ENCODE measurements at places on chromosomes 7 and 10. TPM values are rescaled to one million over a fixed set of nuclear protein-coding genes. Genes with fewer than 3 reads are reported as not detected.
A peak's percentile ranks its signal among the peaks of the same experiment; 100 is the strongest.

- H3K4me1 ChIP-seq = peaks cover 37% of the 10 kb centered on the region
- no peak overlapping the region for H3K4me3 ChIP-seq
- peak overlapping the region; percentile 59 for H3K27ac ChIP-seq
- no peak for DNase-seq
- H3K27me3 ChIP-seq = no peaks in the 10 kb centered on the region
Measured at GRCh38 chr10:102613785-102614184, 30.5 kb upstream of the TRIM8 start.

CH25H gene
- 12.0 TPM for total RNA-seq

CALHM1 gene
- not detected for total RNA-seq

DNA sequence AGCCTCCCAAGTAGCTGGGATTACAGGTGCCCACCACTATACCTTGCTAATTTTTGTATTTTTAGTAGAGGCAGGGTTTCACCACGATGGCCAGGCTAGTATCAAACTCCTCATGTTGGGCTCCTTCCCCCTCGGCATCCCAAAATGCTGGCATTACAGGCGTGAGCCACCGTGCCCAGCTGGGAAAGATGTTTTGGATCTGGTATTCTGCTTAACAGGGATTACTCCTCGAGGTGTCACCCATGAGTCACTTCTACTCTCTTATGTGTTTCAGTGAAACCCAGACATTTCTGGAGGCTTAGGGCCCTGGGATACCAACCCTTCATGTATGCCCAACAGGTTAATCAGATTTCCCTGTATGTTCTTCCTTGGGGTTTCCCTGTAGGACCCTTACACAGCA lies 11.8 kb upstream of the OPN4 start:
- H3K4me3 ChIP-seq = no peak overlapping the region
- H3K36me3 ChIP-seq = no peaks in the 10 kb centered on the region

GPNMB gene
- 172 TPM for total RNA-seq

DNA sequence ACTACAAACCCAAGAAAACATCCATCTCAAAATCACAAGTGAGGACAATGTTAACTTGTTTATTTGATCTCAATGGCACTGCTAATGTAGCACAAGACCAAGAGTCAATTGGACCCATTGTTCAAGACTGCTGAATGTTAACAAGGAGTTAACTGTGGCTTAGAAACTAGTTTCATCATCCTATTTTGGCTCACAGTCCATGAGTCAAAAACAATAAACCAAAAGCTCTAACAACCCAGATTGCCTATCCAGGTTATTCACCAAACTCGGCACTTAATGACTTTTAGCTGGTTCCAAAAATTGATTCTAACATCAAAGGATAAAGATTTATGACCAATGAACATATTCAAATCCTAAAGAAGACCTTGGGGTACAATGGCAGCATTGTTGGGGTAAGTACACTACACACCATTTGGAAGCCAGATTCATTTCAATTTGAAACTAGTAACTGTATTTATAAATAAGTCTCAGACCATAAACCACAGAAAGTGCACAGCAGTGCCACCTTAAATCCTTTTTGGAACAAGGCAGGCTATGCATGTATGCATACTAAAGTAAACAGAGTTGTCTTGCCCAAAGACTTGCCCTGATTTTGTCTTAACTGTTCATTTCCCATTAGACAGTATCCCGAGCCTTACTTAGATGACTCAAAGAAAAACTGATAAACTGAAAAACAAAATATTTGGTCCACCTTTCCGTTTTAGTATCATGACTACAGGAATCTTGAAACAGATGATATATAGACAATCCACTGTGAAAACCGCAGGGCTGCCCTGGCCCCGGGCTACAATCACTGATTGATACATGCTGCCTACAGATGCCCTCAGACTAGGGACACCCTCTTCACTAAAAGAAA lies 84.5 kb downstream of the SRPK2 start:
- no peak overlapping the region for H3K27ac ChIP-seq
- no peak overlapping the region for H3K4me3 ChIP-seq
- no peaks in the 10 kb centered on the region for H3K36me3 ChIP-seq

GRCh38 chr7:128796327-128796726 lies 4.6 kb downstream of the CCDC136 start:
- no peak overlapping the region for H3K4me3 ChIP-seq
- H3K27ac ChIP-seq = no peak overlapping the region
- H3K36me3 ChIP-seq = no peaks in the 10 kb centered on the region
- no peak for DNase-seq
- H3K27me3 ChIP-seq = no peaks in the 10 kb centered on the region

- DNase-seq = no peak
- peak within 1 kb of the TSS; percentile 31 for H3K4me3 ChIP-seq
- no peaks in the 10 kb centered on the region for H3K4me1 ChIP-seq
- H3K36me3 ChIP-seq = no peaks in the 10 kb centered on the region
- H3K27me3 ChIP-seq = no peaks in the 10 kb centered on the region
Measured at GRCh38 chr10:79948976-79949722, at the start of gene SFTPD. Gene SFTPD (minus strand): TSS chr10:79949105. CDS start chr10:79946659, 2,446 bp downstream.

LRRD1 gene
- total RNA-seq = not detected

PTN gene
- total RNA-seq = 4.3 TPM

IGF2BP3 gene
- total RNA-seq = 0.98 TPM

- H3K4me1 ChIP-seq = no peaks in the 10 kb centered on the region
- no peak for DNase-seq
- H3K27ac ChIP-seq = peak overlapping the region; percentile 87
- no peaks in the 10 kb centered on the region for H3K36me3 ChIP-seq
- H3K4me3 ChIP-seq = no peak overlapping the region
Measured at GRCh38 chr7:70728872-70729552, 402.9 kb upstream of the GALNT17 start.

- H3K36me3 ChIP-seq = no peaks in the 10 kb centered on the region
- no peak for DNase-seq
- H3K4me3 ChIP-seq = no peak overlapping the region
- H3K27me3 ChIP-seq = no peaks in the 10 kb centered on the region
- peaks cover 19% of the 10 kb centered on the region for H3K4me1 ChIP-seq
Measured at GRCh38 chr7:24816868-24817267, 59.6 kb upstream of the GSDME start.

DNA sequence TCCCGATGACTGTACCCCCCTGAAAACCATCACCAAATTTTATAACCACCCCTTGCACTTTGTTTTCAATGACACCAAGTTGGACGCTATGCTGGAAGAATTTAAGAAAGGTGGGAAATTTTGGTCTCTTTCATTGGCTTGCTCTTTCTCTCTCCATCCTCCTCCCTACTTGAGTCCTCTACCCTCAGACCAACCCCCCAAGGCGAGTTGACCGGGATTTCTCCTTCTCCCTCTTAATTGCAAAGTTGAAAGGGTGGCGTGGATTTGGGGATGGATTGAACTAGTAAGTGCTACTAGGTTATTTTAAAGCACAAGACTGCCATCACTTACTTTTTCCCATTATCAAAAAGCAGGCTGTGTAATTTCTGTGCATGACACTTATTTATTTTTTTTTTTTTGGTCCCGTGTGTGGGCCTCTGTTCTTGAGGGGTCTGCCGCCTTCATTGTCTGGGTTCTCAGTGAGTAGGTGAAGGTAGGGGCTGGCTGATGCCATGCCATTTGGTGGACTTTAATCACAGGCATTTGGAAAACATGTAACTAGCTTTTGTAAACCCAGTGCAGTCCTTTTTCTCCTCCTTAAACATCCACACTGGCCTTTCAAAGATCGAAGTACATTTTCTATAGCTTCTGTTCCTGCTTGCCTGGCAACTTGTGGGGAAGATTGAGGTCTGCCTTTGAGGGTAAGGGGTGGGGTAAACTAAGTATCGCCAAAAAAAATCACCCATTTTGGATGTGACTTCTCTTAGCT lies 2.1 kb downstream of the CNNM2 start:
- no peak for DNase-seq
- peaks cover 42% of the 10 kb centered on the region for H3K4me1 ChIP-seq
- H3K27ac ChIP-seq = no peak overlapping the region
- no peak overlapping the region for H3K4me3 ChIP-seq

DNA sequence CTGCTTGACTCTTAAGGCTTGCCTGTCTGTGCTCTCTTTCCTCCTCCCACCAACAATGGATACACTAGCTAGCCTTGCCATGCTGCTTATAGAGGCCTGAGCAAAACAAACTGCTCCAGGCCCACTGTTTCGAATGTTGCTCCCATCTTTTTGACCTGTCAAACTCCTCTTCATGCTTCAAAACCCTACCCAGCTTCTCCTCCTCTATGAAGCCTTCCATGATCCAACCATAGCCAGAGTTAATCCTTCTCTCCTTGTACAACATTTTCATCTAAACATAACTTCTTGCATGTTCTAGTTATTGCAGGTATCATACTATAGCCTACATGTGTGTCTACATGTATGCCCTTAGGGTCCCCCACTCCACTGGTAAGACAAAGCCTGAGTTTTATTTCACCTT lies 426.7 kb upstream of the MGMT start:
- H3K4me1 ChIP-seq = no peaks in the 10 kb centered on the region
- no peaks in the 10 kb centered on the region for H3K27me3 ChIP-seq
- no peak for DNase-seq
- H3K4me3 ChIP-seq = no peak overlapping the region

DNA sequence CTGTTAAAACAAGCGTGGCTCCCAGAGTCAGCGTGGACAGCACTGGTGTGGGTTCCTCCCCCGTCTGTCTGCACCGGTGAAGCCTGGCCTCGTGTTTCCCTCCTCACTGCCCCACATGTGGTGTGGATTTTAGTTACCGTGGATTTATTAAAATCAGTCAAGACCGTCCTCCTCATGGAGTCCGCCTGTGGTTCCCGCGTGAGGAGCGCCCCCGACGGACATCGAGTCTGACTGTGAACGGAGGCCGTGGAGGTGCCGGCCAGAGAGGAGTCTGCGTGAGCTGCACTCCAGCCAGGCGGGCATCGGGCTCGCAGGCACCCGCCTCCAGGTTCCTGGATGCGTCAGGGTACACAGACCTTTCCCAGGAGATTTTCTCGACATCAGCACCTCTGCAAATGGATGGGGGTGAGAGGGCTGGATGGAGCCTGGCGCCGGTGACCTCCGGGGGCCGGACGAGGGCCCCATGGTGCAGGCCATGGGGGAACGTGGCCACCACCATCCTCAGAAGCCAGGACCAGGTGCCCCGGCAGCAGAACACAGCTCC lies 26.3 kb upstream of the UTF1 start:
- H3K4me3 ChIP-seq = no peak overlapping the region
- no peaks in the 10 kb centered on the region for H3K36me3 ChIP-seq
- H3K4me1 ChIP-seq = no peaks in the 10 kb centered on the region
- no peak for DNase-seq

ANKRD2 gene
- 2.4 TPM for total RNA-seq

DNA sequence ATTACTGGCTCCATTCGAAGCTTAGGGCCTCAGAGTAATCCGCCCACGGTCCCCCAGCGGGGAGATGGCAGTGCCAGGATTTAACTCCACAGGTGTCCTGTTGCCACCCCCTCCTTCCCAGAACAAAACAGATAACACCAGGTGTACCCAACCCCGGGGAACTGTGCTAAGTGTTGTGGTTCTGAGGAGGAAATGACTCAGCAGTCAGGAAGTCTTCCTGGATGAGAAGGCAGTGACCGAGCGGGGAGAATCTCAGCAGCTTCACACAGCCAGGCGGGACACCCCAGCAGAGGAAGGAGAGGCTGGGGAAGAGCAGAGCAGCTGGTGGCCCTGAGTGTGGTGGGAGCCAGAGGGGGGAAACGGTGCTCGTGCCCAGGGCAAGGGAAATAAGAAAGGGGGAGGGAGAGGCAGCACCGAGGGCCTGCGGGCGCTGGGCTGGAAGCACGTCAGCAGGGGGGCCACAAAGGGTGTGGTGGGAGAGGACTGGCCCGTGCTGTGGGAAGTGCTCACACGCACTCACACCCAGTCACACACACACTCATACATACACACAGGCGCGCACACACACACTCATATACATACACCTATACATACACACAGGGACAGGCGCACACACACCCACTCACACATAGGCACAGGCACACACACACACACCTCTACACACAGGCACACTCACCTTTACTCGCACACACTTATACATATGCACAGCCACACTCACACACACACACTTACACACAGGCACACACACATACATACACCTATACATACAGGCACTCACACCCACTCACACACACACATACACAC lies 59.8 kb upstream of the CHST15 start:
- H3K4me1 ChIP-seq = peaks cover 30% of the 10 kb centered on the region
- peak overlapping the region; percentile 84 for H3K27ac ChIP-seq
- H3K36me3 ChIP-seq = no peaks in the 10 kb centered on the region
- H3K27me3 ChIP-seq = no peaks in the 10 kb centered on the region
- DNase-seq = peak; percentile 81

EBLN1 gene
- total RNA-seq = not detected

FRMD4A gene
- 55.8 TPM for total RNA-seq

NKX2-3 gene
- not detected for total RNA-seq

- no peak for DNase-seq
- no peak overlapping the region for H3K27ac ChIP-seq
- H3K4me3 ChIP-seq = no peak overlapping the region
- no peaks in the 10 kb centered on the region for H3K36me3 ChIP-seq
Measured at GRCh38 chr7:151761231-151761630, 115.7 kb downstream of the PRKAG2 start.

DNA sequence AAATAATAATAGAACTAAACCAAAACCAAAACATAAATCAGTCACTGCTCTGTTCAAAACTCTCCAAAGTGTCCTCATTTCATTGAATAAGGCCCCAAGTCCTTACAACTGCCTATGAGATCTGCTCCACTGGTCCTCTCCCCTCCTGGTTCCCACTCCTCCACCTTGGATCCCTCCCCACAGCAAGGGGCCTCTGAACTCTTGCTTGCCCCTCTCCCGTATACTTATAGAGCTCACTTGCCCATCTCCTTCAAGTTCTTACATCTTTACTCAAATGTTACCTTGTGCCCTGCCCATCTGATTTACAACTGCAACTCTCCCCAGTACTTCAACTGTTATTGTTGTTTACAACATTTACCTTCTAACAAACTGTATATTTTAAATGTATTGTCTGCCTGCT lies 819 bp downstream of the POLD2 start:
- H3K27ac ChIP-seq = peak overlapping the region; percentile 82
- DNase-seq = no peak
- peaks cover 14% of the 10 kb centered on the region for H3K4me1 ChIP-seq
- peak overlapping the region; percentile 88 for H3K4me3 ChIP-seq
- H3K36me3 ChIP-seq = no peaks in the 10 kb centered on the region

DNA sequence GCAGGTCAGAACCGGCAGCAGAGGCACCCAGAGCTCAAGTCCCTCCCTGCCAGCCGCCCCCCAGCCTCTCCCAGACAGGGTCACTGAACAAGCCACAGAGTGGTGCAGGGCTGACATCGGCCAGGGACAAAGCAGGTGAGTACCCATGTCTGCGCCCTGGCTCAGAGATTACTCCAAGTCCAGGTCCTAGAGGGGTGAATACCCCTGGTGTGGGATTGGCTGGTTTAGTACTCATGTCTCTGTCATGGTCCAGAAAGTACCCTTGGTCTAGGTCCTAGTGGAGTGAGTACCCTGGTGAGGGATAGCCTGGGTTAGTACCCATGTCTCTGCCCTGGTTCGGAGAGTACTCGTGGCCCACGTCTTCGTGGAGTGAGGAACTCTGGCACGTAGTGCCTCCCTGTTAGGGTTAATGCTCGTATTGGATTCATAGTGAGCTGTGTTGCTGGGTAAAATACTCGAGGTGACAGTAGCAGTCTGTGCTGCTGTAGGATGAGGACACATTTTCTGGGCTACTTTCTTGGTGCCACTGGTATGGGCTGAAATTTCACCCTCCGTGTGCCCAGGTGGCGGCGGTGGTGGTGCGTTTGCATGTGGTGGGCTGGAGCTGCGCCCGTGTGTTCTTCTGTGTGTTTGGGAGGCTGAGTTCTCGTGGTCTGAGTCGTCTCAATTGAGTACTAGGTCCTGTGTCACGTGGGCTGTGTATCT lies 25.5 kb upstream of the KNDC1 start:
- peak; percentile 19 for DNase-seq
- H3K27me3 ChIP-seq = no peaks in the 10 kb centered on the region
- no peaks in the 10 kb centered on the region for H3K36me3 ChIP-seq
- no peaks in the 10 kb centered on the region for H3K4me1 ChIP-seq
- H3K4me3 ChIP-seq = no peak overlapping the region
- H3K27ac ChIP-seq = no peak overlapping the region

- H3K27me3 ChIP-seq = no peaks in the 10 kb centered on the region
- no peaks in the 10 kb centered on the region for H3K36me3 ChIP-seq
Measured at GRCh38 chr7:132557489-132558044, 18.7 kb downstream of the PLXNA4 start.

Data from upper lobe of left lung (tissue), 6 donors.